NT2/D1 (cell line): ENCODE measurements at places on chromosomes 2 and 18.

GRCh38 chr2:142180820-142181533 is 50.2 kb upstream of the LRP1B start:
- peak; percentile 46 for DNase-seq

DNA sequence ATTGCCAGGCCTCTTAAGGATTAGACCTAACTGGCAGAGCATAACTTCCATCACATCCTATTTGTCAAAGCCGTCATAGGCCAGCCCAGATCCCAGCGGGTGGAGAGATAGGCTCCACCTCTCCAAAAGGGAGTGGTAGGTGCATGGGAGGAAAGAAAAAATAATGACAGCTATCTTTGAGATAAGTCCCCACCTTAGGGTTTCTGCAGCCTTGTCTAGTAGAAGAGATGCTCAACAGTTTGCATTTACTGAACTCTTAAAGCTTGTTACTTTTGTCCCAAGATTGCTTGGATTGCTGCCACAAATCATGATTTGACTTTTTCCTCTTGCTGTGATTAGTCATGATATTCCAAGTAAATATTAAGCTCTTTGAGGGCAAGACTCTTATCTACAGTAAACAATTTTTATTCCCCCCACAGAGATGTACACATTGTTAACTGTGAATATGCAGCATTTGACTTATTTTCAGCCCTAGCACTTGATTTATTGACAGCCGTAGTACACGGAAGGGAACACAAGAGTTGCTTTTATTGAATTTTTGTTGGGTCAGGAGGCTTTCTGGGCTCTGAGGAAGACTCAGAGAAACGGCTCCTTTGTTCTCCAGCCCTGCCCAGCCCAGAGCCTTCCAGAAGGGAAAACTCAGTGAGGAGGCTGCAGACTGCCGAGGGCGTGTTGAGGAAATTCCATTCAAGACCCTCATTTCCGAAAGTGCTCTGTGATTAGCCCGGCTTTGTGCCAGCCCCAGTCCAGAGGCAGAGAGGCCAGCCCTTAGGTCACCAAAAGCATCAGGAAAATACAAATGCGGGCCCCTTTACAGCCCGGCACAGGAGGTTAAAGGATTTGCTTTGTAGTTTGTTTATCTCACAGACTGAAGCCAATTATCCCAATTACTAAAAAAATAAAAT is 75.5 kb upstream of the ZNF532 start:
- DNase-seq: no peak

DNA sequence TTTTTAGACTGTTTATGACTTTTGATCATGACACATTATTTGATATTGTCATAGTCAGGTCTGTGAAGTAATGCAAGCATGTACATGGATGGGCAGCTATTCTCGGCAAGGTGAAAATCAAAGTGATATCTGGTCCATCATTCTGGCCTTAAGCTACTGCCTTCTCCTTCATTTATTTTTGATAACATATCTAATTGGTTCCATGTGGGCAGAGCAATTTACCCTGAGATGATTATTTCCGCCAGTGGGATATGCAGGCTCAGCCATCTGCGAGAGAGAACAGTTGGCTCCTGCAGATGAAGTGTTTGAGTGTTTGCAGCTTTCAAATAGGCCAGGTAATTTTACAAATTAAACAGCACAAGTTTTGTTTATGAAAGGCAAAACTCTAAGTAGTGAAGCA is 116.4 kb downstream of the LYPD6 start:
- no peak for DNase-seq

DNA sequence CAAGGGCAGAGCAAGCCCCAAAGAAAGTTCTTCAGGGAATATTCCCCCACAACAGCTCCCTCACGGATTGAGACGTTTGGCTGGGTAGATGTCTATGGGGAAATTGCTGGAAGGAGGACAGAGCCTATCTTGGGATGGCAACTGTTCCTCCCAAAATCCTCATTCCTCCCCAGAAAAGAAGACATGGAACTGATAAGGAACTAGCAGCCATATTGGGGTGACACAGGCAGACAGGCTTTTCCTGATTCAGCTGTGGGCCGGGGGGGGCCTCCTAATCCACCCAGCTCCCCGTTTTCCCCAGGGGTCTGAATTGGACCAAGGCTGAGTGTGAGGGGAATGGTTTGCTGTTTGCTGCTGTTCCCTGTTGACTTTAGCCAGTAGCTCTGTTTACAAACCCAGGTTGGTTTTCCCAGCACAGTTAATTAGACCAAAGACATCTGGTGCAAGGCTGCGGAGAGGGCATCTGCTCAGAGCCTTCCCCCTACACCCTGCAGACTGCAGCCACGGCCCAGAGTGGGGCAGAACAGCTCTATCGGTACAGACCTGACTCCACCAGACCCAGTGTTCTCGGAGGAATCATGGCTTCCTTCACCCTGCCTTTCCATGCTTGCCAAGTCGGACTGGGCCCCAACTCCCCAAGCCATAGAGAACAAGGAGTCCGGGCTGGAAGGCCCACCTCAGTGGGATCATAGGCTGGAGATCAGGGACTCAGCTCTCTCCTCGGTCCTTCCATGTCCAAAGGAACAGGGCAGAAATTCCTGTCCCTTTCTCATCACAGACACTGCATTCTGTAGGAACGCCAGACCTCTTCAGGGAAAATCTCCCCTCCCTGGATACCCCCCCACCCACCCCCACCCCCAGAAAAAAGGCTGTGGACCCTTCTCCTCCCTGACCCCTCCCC is 1.7 kb upstream of the PKDCC start:
- DNase-seq: no peak

GRCh38 chr2:218257390-218257981 is 3.3 kb upstream of the GPBAR1 start:
- DNase-seq: peak; percentile 46

DNA sequence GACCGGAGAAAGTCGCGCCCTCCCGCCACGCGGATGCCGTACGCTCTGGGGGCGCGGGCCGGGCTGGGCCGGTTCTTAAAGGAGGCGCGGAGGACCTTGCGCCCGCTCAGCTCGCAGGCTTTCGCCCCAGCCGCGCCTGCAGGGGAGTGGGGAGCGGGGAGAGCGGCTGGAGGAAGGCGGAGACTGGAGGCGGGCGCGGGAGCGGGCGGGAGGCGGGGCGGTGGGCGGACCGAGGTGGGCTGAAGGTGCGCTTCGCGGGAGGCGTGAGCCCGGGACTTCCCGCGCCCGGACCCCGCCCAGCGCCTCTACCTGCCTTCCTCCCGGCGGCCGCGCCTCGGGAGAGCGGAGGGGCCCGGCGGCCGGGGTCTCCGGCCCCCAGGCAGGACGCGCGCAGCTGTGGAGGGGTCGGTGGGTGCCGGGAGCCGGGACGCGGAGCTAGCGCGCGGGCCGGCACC is at the start of gene ADRA2B:
TSS of gene ADRA2B (minus strand) at position 148 of the 455 bp plus-strand sequence. CDS start 422 bp downstream, outside the sequence.
- DNase-seq: peak; percentile 71

- no peak for DNase-seq
Measured at GRCh38 chr2:104487366-104487765, 366.5 kb upstream of the POU3F3 start.

DNA sequence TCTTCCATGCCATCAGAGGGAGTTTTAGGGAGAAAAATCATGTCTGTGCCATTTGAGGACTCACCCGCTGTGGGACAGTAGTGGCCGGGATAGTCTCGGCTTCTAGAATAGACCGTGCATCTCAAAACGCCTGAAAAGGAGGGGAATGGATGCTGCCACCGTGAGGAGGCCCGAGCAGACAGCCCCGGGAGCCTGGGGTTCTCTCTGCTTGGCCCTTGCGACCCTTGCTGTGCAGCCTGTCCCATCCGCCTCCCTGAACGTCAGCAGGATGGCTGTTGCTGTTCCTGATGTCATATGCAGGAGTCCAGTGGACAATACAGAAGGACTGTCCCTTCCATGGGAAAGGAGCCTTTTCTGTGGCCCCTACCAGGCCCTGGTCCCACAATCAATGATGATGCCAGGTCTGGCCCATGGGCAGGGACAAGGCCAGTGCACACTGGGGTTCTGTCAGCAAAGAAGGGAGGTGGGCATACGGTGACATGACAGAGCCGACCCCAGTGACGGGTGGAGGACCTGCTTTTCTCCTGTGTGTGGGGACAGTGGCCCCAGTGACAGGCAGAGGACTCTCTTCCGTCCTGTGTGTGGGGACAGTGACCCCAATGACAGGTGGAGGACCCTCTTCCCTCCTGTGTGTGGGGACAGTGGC is 58.8 kb downstream of the ACKR3 start:
- DNase-seq: no peak

- DNase-seq: no peak
Measured at GRCh38 chr18:44712025-44712424, 31.3 kb downstream of the SETBP1 start.

DNA sequence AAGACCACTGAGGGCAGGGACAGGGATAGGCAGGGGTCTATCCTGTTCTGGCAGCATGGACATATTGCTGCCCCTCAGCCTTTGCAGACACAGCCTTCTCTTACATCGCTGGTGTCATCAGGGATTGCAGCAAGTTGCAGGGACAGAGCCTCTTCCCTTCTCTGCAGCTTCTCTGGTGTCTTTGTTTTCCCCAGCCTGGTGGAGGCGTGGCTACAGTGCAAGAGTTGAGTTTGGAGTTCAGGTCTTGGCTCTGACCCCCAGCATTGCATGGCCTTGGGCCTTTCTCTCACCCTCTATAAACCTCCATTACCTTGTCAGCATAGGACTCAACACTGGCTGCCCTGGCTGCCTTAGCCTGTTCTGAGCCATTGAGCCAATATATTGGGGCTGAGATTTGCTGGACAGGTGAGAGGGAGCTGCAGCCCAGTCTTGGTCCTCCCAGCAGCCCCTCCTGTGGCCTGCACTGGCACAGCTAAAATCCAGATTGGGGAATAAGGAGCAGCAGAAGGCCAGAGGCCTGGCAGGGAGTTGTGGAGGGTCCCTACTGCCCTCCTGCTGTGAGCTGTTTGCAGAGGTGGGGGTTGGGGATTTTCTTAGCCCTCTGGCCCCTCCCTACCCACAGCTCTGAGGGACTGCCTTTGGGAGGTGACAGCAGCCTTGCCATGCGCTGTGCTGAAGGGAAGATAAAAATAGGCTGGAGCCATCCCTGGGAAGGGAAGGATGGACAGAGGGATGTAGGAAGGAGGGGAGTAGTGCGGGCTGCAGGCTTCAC is 22.8 kb downstream of the EHD3 start:
- DNase-seq: no peak

DNA sequence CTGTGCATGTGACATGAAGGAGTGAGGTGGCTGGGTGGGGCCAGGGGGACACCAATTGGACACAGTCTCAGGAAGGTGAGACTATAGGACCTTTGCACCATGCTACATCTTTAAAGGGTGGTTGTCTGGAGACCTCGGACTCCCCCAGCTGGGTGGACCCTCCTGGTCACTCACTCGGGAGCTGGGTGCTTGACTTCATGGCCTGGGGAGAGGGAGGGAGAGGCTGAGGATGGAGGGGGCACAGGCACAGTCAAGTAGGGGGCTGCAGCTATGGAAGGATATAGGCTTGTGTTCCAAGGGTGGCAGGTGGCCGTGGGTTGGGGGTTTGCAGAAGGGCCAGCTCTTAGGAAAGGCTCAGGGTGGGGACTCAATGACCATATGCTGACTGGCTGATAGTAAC is 7.1 kb upstream of the CELF4 start:
- DNase-seq: no peak

DNA sequence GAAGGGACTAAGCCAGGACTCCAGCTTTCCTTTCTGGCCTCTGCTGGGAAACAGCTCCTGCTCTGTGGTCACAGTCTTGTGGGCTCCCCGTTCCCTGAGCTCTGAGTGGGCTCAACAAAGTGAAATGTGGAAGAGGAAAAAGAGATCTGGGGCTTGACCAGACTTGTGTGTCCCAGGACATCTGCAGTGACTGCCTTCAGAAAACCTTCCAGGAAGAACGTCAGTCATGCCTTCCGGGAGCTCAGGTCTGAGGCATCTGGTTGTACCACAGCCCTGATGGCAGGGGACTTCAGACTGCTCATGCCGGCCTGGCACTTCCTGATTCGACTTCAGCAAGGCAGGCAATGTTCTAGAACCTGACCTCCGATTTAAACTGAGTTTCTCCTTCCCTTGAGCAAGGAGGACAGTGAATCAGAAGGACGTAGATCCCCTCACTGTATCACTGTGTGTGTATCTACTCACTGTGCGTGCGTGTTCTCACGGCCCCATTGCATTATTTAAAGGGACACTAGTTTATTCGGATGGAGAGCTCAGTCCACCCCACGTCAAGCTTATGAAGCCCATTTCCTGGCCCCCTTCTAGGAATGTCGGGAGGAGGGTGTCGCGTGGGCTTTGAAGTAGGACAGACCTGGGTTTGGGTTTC is 548 bp upstream of the FBLN7 start:
- no peak for DNase-seq

DNA sequence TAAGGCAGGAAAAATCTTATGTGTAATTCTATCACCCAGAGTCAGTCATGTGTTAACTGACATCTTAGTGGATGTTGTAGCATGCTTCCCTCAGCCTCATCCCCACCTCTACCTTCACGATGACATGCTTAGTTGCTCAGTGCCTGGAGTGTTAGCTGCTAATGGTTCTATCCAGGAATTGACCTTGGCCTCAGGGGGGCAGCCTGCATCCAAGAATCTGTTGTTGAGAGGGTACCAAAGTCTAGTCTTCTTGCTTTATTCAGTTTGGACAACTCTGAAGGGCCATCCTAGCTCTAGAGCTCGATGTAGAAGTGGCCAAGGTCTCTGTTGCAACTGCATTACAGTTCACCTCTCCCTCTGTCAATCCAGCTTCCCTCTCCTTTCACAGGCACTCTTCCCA is 61.2 kb downstream of the ACYP2 start:
- DNase-seq: peak; percentile 35

- no peak for DNase-seq
Measured at GRCh38 chr18:6294148-6294784, 120.4 kb downstream of the L3MBTL4 start.

DNA sequence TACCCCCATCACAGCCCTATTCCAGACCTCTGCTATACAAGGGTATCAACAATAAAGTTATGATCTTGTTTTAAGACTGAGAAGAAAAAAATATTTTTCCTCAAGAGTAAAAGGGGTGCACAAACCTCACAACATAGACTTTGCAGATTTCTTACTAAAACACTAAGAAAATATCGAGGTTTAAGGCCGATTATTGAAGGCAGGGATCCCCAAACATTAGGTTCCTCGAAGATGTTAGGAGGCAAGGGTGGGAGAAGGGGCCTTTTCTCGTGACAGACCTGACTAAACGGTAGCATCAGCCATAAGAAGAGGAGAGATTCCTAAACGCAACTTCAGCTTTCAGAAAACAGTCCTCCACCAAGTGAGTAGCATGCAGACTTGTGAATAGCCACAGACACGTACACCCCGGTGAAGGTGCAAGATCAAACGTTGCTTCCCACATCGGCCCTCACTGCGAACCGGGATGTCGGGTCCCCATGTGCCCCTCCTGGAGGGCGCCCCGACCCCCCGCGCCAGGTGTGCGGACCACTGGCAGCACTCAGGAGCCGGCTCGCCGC is 678 bp downstream of the PIAS2 start:
- DNase-seq: peak; percentile 18

GRCh38 chr18:74895686-74896085 is 298.0 kb downstream of the ZNF407 start:
- no peak for DNase-seq

DNA sequence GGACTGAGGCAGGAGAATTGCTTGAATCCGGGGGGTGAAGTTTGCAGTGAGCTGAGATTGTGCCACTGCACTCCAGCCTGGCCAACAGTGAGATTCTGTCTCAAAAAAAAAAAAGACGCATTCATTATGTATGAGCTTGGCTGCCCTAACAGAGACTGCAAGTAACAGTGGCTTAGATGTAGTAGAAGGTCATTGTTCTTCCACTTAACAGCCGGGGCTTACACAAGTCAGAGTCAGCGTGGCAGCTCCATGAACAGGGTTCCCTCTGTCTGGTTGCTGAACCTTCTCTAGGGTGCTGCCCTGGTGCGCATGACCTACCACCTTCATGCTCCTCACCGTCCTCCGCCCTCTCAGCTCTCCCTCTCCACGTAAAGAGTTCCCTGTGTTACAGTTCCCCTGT is 49.1 kb upstream of the IGFBP2 start:
- no peak for DNase-seq

- no peak for DNase-seq
Measured at GRCh38 chr2:48749291-48750127, 6.0 kb downstream of the LHCGR start.
